ENCODE measurements at places on chromosomes 16 and 17. TPM values are rescaled to one million over a fixed set of nuclear protein-coding genes. Genes with fewer than 3 reads are reported as not detected.
A peak's percentile ranks its signal among the peaks of the same experiment; 100 is the strongest.

DNA sequence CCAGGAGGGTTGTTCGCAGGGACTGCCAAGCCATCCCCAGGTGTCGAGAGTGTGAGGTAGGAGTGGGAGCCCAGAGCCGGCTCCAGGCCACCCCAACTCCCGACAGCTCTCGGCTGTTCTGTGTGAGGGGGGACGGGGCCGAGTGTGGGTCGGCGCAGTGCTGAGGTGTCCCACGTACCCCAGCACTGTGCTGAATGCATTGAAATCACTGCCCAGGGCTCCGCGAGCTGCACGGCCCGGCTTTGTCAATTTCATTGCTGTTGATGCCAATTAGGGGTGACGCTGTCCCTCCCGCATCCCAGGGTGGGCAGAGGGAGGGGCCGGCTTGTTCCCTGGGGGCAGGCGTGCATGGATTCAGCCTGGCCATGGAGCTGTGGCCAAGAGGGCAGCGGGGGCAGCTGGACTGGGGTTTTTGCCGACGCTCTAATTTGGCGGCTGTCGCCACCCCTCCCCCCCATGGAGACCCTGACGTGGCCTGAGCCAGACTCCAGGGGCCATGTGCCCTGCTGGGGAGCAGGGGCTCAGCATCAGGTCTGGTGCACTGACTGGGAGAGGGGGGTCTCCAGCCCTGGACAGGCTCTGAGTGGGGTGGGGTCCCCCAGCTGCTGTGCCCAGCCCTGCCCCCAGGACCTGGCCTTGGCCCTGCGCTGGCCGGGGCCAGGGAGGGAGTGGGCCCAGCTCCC lies 14.3 kb downstream of the CENPX start:
- no peak for DNase-seq

GRCh38 chr16:86786338-86786737 lies 208.0 kb downstream of the FOXL1 start:
- DNase-seq = no peak

- DNase-seq = no peak
Measured at GRCh38 chr17:77670173-77670572, 288.3 kb upstream of the TNRC6C start.

GRCh38 chr17:2011411-2012371 lies 13.4 kb downstream of the RTN4RL1 start:
- no peak for DNase-seq

- no peak for DNase-seq
Measured at GRCh38 chr17:49388290-49388640, 26.2 kb upstream of the ZNF652 start.

GRCh38 chr17:81806461-81807209 lies 2.7 kb downstream of the GCGR start:
- DNase-seq = no peak

GRCh38 chr16:57123974-57124674 lies 31.7 kb downstream of the CPNE2 start:
- no peak for DNase-seq

DNA sequence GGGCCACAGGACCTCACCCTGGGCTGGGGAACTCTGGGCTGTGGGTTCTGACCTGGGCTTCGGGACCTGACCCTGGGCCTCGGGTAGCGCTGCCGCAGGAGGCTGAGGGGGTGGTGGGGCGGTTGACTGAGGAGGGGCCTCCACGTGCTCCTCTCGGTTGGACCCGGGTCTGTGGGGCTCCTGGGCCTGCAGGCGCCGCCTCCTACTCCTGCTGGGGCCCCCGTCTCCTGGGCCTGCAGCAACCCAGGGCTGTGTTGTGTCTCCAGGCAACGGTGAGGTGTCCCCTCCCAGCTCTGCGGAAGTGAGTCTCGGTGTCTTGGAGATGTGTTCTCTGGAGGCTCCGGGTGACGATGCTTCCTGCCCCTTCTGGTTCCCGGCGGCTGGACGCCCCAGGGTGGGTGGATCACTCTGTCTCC lies 41.5 kb upstream of the GNG13 start:
- no peak for DNase-seq

DNA sequence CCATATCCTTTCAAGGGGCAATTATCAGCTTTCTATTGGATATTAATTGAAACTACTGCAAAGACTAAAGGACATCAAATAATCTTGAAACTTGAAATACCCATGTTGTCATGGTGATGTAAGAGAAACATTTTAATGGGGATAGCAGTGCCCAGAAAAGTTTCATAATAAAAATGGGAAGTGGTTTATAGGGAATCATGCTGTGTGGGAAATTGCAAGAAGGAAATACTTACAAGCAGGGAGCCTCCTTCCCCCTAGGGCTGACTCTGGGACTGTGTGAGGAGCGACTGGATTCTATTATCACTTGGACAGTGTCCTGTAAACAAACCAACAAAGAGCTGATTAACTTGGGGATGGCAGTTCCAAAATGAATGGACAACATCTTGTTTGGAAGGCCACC lies 1393.1 kb upstream of the GOT2 start:
- no peak for DNase-seq

- no peak for DNase-seq
Measured at GRCh38 chr17:67534941-67535340, 157.9 kb downstream of the PITPNC1 start.

GRCh38 chr17:79280866-79281572 lies 206.4 kb downstream of the ENGASE start:
- no peak for DNase-seq

GRCh38 chr16:57899771-57900661 lies 70.9 kb downstream of the CNGB1 start:
- DNase-seq = peak; percentile 64

Gene TAOK1
- 72.6 TPM for total RNA-seq

Gene HOXB8
- not detected for total RNA-seq

Gene GPRC5C
- 37.1 TPM for total RNA-seq

Gene ZG16
- not detected for total RNA-seq

Gene CYGB
- total RNA-seq = 9.3 TPM

Gene TP53TG3D
- 0.79 TPM for total RNA-seq

Gene KRTAP4-8
- total RNA-seq = not detected
